Daoy (cell line): ENCODE measurements at places on chromosomes 5 and 9. TPM values are rescaled to one million over a fixed set of nuclear protein-coding genes. Genes with fewer than 3 reads are reported as not detected.

GRCh38 chr9:114031948-114032840 lies 45.9 kb downstream of the AMBP start:
- no peak for DNase-seq

DNA sequence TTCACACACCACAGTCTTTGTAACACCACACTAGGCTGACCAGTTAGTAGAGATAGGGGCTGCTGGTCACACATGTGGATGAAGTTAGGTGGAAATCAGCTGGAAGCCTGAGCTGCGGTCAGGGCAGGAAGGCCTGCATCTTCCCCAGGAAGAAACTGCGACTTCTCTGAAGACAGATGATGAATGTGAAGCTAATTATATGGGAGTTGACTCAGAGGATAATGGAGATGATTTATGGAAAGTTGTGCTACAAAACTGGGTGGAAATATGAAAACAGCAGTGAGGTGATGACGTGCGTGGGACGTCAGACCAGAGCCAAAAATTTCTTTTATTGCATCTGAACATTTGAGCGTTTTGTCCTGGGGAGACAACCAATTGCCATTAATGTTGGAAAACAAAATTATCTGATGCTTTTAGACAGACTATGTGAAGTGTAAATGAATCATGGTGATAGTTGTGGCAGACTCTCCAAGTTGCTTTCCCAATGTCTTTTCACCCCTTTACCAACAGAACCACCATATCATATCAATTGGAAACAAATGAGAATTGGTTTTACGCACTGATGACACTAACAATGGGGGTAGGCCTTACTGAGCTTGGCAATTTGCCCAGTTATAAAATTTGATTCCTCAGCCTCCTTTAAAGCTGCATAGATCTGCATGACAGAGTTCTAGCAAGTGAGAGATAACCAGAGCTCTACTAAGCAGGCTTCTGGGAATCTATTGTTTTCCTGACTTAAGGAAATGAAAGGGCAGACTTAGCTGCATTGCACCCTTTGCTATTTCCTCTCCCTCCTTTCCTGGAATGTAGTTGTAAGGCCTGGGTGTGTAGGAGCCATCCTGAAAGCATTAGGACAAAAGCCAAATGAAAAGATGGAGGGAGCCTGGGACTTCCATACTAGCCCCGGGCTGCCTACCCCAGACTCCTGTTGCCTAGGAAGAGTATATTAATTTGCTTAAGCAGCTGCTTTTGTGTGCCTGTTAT lies 84.0 kb downstream of the RAB3C start:
- DNase-seq: peak; percentile 56

- DNase-seq: peak; percentile 71
These were observed at the start of gene TMEFF1 for GRCh38 chr9:100472788-100473275. TMEFF1 (plus strand) TSS chr9:100473149; CDS start chr9:100473545, 396 bp downstream.

GRCh38 chr9:105054491-105054890 lies 126.5 kb upstream of the ABCA1 start:
- DNase-seq: peak; percentile 62

DNA sequence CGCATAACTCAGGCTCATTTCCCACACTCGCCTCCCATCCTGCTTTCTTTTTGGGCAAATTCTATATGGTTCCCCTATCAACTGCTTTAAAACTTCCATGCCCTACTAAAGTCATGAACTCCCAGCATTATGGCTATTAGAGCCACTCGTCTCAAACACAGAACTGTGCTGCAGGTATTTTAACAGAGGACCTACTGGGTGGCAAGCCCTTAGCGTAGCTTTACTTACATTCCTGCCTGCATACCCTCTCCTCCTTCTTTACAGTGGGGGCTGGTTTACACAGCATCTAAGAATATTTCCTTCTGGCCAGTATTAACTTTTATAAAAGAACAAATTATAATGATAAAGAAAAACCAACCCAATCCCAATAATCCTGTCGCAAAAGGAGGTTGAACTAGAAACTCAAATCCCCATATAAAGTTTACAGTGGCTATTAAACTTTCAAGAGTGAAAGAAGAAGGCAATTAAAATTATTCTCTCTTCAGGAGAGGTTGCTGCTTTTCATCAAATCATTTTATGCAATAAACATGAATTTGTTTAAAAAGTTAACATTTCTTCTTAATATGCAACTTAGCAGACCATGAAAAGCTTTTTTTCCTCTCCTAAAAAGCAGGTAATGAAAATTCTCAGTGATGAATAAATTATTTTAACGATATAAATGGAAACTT lies 100.6 kb downstream of the ELAVL2 start:
- no peak for DNase-seq

DNA sequence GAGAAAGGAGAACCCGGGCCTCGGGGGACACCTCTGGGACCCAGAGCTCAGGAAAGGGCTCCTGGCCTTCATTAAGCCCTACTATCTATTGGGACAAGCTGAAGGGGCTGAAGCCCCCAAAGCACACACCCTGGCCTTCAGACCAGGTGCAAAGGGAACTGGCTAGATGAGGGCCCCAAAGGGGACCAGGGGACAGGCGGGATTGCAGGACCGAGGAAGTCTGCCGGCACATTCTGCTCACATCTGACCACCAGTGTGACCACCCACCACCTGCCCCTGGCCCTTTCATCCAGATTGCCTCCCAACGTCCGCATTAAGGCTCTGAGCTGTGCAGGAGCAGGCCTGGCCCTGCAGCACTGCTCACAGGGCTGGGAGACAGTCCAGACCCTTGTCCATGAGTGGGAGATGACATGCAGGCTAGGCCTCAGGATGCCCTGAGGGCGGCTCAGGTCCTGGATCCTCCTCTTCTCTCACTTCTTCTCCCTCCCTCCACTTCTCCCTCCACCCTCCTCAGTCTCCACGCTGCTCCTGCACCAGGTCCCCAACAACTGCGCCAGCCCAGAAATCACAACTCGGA lies 19.2 kb downstream of the PSD2 start:
- no peak for DNase-seq

DNA sequence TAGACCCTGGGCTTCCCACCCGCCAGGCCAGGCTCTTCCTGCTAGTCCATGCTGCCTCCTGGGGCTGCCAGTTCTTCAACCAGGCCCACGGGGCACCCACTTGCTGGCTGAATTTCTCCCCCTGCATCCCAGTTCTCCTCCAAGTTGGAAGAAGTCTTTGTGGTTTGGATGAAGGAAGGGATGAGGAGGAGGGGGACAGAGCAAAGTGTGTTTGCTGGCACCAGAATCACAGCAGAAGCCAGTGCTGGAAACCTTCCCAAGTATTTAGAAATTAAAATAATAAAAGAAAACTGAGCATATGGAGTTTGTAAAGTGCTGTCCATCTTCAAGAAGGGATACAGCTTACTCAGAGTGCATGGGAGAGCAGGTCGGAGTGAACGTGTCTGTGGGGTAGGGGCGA lies 19.4 kb upstream of the UNC5A start:
- no peak for DNase-seq

DNA sequence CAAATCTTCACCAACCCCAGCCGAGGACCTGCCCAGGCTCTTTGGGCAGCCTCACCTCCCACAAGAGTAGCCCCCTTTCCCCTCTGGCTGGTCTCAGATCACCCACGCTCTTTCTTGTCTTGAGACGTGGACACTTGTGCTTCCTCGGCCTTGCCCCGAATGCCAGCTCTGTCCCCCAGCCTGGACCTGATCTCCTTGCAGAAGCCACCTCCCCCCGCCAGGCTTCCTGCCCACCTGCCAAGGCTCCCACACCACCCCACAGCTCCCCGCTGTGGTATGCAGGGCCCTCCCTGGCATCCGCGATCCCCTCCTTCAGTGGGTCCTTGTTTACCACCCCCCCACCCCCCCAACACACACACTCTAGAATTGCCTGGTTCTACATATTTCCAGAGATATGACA lies 133.7 kb downstream of the ROR2 start:
- no peak for DNase-seq

- DNase-seq: peak; percentile 66
These were observed 452.0 kb upstream of the ZNF608 start for GRCh38 chr5:125198270-125198974.

DNA sequence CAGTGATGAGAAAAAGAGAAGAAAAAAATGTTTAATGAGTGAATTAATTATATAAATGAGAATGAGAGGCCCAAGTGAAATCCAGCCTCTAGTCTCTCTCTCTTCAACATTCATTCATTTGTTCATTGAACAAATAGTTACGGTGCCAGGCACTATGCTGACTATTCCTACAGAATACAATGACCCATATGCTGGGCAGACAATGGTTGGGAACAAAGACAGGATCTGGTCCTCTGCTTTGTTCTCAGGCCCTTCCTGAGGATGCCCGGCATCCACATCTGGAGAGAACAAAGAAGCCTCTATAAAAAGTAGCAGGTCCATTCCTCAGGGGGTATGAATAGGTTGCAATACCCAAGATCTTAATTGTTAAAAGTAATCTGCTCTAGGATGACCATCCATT lies 6.9 kb downstream of the ADAM19 start:
- DNase-seq: no peak

- no peak for DNase-seq
These were observed 233.6 kb downstream of the MARCHF11 start for GRCh38 chr5:15946026-15946425.

FCN2 gene
- not detected in 2 replicates for total RNA-seq

TRPM3 gene
- under 0.01 TPM in 1 of 2 replicates, not detected in the other for total RNA-seq

FYB1 gene
- total RNA-seq: not detected in 2 replicates

EDIL3 gene
- total RNA-seq: 184 and 191 TPM in 2 replicates

DRD1 gene
- 0.06 TPM in 2 replicates for total RNA-seq

SCGB3A1 gene
- not detected in 2 replicates for total RNA-seq

RABGAP1 gene
- 13.7 and 19.1 TPM in 2 replicates for total RNA-seq

FIBCD1 gene
- 3.3 and 11.0 TPM in 2 replicates for total RNA-seq

SRA1 gene
- total RNA-seq: 59.0 and 60.4 TPM in 2 replicates
